K562 (cell line): ENCODE measurements at places on chromosomes 2 and 18. TPM values are rescaled to one million over a fixed set of nuclear protein-coding genes. Genes with fewer than 3 reads are reported as not detected.

Gene DCDC2C
- not detected in 2 replicates for polyA plus RNA-seq

Gene L3MBTL4
- polyA plus RNA-seq: not detected in 2 replicates

Gene ARHGAP25
- polyA plus RNA-seq: 7.7 and 11.6 TPM in 2 replicates

Gene FSHR
- not detected in 2 replicates for polyA plus RNA-seq

Gene RESP18
- polyA plus RNA-seq: not detected in 2 replicates

Gene ALPI
- not detected in 2 replicates for polyA plus RNA-seq

Gene GPR155
- 0.04 and 0.36 TPM in 2 replicates for polyA plus RNA-seq

Gene TMBIM1
- polyA plus RNA-seq: 47.0 and 49.5 TPM in 2 replicates
